Activated T-helper 9 cell treated with anti-CD3 and anti-CD28 coated beads, Interleukin-2, amount 50 U/mL, for 16 hours (primary cell): ENCODE measurements at places on chromosomes 5 and 9.

DNA sequence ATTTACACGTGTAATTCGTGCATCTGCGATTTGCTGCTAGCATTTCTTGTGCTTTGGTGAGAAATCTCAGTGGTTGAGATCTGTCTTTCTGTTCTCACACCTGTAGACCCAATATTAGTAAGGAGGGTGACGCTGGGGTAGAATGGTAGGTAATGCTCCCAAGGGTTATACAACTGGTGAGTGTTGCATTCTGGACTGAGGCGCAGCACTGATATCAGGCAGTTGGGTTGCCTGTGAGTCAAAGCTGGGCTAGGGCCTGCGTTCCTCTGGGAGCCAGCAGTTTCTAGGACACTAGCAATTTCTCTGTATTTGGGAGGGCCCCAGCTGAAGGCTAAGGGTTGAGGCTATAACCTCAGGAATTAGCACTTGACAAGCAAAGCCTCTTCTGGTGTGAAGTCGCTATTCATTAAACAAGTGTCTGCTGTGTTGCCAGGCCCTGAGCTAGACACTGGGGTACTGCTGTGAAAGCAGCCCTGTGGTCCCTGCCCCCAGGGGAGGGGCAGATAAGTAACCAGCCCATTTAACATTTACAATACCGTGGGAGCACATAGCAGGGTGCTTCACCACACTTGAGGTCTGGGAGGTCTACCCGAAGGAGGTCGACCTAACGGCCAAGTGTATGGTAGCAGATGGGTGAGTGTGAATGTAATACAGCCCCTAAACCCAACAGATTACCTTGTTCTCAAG, 28.7 kb downstream of the LARP1 start:
- no peak for DNase-seq

GRCh38 chr9:134182554-134183085, 18.3 kb upstream of the RNU6ATAC start:
- DNase-seq: no peak

DNA sequence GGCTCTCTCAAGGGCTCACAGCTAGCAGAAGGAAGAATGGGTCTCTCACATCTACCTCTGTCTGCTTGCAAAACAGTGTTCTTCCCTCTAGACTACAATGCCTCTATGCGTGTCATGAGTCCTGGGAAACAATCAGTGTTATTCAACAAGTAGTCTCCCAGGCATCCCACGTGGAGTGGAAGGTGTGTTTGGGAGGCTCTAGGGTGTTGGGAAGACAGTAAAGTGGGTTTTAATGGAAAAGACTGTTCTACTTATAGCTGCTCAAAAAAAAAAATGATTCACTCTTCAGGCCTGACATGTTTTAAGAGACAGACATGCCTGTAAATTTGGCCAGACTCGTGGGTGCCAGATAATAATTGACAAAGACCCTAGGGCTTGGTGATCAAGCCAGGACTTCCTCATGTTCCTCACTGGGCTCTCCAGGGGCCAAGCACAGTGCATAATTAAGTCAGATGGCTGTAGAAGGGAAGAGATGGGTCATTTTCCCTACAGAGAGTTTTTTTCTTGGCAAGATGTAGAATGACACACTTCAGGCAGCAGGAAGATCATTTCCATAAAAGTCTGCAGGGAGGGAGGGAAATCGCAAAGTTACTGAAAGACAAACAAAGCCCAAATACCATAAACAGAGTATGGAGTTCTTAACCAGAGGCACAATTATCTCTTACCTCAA, 246.4 kb downstream of the ACTL7B start:
- no peak for DNase-seq

GRCh38 chr5:16364910-16365309, 100.7 kb downstream of the ZNF622 start:
- no peak for DNase-seq

DNA sequence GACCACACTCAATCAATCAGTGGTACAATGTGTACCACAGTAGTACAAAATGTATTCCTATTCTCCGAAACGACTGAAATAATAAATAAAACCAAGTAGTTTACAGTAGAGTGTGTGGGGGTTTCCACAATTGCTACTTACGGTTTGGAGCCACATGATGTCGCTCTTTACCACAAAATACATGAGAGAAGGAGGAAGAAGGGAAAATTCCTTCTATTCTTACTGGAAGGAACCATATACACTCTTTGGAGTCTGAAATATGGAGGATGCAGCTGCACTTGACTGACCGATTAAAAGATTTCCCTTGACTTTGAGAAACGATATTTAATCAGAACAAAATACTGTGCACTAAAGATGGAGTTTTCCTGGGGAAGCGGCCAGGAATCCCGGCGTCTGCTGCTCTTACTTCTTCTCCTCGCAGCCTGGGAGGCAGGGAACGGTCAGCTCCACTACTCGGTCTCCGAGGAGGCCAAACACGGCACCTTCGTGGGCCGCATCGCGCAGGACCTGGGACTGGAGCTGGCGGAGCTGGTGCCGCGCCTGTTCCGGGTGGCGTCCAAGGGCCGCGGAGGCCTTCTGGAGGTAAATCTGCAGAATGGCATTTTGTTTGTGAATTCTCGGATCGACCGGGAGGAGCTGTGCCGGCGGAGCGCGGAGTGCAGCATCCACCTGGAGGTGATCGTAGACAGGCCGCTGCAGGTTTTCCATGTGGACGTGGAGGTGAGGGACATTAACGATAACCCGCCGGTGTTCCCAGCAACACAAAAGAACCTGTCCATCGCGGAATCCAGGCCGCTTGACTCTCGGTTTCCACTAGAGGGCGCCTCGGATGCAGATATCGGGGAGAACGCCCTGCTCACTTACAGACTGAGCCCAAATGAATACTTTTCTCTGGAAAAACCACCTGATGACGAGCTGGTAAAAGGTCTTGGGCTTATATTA, at the start of gene PCDHA4:
TSS of gene PCDHA4 (plus strand) at position 235 of the 942 bp plus-strand sequence.
- DNase-seq: no peak

- DNase-seq: no peak
These were observed 103.3 kb upstream of the BOD1 start for GRCh38 chr5:173719731-173720082.

DNA sequence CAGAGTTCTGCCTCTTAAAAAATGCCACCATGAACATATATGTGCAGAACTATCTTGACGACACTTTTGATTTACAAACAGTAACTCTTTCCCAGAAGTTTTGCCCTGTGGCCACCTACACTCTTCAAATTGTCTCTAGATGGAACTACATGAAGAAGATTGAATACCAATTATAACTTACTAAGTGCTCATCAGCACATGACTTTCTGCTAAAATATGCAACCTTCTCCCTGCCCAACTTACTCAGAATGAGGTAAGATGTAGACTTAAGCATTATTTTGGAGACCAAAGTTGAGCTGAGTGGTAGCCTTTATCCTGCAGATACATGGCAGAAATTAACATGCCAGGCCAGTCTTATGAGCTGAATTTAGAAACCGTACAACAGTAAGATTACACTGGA, 105.4 kb downstream of the SEMA5A start:
- DNase-seq: no peak

DNA sequence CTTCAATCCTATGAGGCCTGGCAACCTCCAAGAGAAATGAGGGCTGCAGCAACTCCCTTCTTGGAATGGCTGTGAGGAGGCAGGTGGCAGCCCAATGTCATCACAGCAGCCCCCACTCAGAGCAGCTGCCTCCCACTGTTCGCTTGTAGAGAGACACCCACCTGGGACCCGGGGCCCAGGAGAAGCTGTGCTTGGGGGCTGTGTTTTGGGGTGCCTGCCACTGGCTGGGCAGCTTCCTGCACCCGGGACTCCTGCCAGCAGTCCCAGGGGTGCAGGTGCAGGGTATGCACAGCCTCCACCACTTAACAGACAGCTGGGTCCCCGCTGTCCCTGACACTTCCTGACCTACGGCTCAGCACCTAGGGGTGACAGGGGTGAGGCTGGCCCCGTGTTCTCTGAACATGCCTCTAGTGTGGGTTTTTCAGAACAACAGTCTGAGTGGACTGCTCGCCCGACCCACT, 26.2 kb downstream of the NIPAL4 start:
- DNase-seq: no peak

- DNase-seq: no peak
These were observed 198.5 kb upstream of the FBN2 start for GRCh38 chr5:128736553-128736952.

GRCh38 chr5:30103452-30104202, 1089.9 kb upstream of the CDH6 start:
- DNase-seq: no peak

DNA sequence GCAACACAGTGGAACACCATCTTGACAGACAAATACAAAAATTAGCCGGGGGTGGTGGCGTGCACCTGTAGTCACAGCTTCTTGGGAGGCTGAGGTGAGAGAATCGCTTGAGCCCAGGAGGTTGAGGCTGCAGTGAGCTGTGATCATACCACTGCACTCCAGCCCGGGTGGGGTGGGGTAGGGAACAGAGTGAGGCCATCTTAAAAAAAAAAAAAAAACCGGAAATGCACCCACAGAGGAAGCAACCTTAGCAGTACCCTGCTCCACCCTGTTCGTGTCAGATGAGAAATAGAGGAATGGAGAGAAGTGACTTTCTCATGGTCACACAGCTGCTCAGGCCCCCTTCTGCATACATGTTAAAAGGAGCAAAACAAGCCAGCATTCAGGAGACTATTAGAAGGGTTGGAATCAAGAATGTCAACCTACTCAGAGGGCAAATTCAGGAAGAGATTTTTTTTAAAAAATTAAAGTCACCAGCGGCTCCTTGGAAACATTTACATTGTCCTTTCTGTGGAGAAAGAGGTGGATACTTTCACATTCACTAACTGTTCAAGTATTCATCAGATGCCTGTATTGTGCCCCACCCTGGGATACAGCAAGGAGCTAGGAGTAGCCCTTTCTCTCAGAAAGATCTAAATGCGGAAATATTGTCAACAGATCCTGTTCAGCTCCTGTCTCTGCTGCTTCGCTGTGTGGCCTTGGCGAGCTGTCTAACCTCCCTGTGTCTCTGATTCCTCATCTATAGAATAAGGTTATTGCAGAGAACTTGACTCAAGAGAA, 41.0 kb downstream of the CYFIP2 start:
- DNase-seq: no peak

- DNase-seq: no peak
These were observed 2.5 kb downstream of the IL7R start for GRCh38 chr5:35859101-35859661.
